Endothelial cell of umbilical vein (primary cell): ENCODE measurements at places on chromosomes 16 and 17. TPM values are rescaled to one million over a fixed set of nuclear protein-coding genes. Genes with fewer than 3 reads are reported as not detected.

Gene DNAH2
- polyA plus RNA-seq = 0.06 and 0.10 TPM in 2 replicates

Gene ITGAD
- polyA plus RNA-seq = not detected in 2 replicates

Gene KRT32
- not detected in 2 replicates for polyA plus RNA-seq

Gene CDH1
- 0.03 and 0.28 TPM in 2 replicates for polyA plus RNA-seq

Gene RAB26
- polyA plus RNA-seq = 2.0 and 3.1 TPM in 2 replicates

Gene CDH5
- polyA plus RNA-seq = 815 and 836 TPM in 2 replicates

Gene EVPL
- polyA plus RNA-seq = not detected in 2 replicates

Gene HOXB7
- 23.5 and 24.2 TPM in 2 replicates for polyA plus RNA-seq

Gene ATP2A1
- 1.2 TPM in 2 replicates for polyA plus RNA-seq

Gene NGFR
- polyA plus RNA-seq = not detected in 2 replicates
